ENCODE measurements at places on chromosomes 12 and 14.

- no peak for DNase-seq
Observed at GRCh38 chr14:98994561-98994960, 277.4 kb downstream of the BCL11B start.

DNA sequence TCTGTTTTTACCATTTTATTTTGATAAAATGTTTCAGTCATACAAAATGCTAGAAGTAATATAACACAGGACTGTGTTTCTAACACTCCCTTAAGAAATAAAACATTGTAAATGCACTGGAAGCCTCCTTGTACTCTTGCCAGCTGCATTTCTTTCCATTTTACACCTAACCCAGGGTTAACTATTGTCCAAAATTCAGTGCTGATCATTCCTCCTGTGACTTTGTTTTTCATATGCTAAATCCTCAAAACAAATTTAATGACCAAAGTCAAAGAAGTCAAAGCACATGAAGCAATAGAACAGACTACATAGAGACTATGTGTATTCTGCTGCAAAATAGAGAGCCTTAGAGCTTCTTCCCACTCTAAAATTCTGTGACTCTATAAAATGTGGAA, 420.3 kb upstream of the PRICKLE1 start:
- DNase-seq = no peak

DNA sequence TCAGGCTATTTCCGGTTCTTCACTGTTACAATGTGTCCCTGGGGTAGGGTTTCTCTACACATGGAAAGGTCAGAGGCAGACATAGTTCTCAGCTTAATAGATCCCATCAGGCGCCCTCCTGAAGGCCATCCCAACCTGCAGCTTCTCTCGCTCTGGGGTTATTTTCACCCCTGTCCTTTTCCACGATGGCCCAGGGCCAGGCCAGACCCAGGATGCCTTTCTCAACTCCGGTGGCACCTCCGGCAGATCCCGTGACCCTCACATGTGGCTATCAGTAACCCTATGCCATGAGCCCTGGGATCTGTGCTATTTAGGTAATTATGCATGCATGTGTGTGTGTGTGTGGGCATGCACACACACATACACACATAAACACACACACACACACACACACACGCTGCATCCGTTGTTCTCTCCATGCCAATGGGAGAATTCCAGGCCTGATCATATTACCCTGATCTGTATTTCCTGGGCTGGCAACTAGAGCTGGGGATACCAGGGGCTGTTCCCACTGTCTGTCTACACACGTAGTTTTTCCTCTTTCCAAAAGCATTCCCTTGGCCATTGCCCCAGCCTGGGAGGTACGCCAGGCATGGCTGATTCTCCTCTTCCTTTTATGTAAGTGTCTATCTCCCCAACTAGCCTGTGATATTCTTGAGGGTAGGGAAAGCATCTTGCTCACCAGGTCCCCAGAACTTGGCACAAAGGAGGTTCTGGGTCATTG, 51.2 kb upstream of the NOS1 start:
- DNase-seq = no peak

DNA sequence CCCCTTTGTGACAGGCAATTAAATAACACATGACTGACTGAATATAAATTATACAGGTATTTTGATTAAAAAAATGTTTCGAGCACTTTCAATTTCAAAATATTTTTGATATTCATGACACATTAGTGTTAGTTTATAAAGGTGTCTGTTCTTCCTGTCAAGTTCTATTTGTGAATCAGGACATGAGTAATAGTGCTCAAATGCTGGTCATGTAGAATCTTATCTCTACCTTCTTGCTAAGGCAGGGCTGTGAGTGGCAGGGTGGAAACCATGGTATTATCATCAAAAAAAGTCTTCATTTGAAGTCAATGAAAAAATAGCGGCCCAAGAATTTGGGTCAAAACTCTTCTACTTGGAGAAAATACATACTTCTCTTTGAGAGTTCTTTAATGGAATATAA, 250.2 kb downstream of the DACT1 start:
- no peak for DNase-seq

DNA sequence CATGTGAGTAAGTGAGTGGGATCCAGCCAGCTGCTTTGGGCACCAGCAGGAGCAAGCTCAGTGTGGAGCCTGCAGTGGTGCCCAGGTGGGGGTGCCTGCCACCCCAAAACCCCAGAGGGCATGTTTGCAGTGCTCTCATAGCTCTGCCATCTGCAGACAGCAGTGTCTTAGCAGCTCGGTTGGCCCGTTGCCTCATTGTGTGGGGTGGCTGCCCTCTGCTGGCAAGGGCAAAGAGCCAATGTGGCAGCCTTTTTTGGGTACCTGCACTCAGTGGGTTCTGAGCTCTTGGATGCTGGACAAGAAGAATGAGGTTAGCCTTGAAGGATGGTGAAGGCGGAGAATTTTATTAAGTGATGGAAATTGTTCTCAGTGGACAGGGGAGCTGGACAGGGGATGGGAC, 52.3 kb downstream of the NEUROD4 start:
- DNase-seq = no peak

- DNase-seq = no peak
Observed at GRCh38 chr14:50038398-50039119, 77.8 kb downstream of the VCPKMT start.

- DNase-seq = no peak
Observed at GRCh38 chr12:70366581-70367257, 629 bp downstream of the KCNMB4 start.

DNA sequence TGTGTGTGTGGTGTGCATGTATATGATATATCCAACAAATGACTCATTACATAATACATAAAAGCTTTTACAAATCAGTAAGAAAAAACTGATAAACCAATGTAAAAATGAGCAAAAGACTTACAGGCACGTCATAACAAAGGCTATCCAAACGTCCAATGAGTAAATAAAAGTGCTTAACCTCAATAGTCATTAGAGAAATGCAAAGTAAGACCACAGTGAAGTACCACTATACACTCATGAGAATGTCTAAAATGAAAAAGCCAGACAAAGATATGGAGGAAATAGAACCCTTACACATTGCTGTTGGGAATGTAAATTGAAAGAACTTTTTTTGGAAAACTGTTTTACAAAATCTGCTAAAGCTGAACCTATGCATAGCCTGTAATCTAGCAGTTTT, 7.8 kb downstream of the ABCD2 start:
- no peak for DNase-seq
